ENCODE measurements at places on chromosomes 12 and 14.
A peak's percentile ranks its signal among the peaks of the same experiment; 100 is the strongest.

- DNase-seq: no peak
Observed at GRCh38 chr14:81981307-81981675, 447.6 kb upstream of the SEL1L start.

DNA sequence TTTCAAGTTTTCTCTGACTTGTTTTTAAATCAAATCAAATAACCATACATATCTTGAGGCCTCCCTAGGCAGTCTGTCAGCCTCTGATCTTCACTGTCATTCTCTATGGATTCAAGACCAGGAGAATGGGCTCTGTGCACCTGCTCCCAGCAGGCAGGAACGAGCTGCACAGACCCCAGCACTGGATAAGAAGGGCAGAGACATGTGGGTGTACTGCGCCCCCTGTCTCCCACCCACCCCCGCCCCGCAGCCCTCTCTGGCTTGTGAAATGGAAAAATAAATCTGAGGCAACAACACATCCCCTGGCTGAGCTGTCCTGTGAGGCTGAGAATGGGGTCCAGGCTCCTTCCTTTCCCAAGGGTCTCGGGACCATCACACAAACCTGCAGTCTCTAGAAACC is 26.3 kb downstream of the CLMN start:
- no peak for DNase-seq

DNA sequence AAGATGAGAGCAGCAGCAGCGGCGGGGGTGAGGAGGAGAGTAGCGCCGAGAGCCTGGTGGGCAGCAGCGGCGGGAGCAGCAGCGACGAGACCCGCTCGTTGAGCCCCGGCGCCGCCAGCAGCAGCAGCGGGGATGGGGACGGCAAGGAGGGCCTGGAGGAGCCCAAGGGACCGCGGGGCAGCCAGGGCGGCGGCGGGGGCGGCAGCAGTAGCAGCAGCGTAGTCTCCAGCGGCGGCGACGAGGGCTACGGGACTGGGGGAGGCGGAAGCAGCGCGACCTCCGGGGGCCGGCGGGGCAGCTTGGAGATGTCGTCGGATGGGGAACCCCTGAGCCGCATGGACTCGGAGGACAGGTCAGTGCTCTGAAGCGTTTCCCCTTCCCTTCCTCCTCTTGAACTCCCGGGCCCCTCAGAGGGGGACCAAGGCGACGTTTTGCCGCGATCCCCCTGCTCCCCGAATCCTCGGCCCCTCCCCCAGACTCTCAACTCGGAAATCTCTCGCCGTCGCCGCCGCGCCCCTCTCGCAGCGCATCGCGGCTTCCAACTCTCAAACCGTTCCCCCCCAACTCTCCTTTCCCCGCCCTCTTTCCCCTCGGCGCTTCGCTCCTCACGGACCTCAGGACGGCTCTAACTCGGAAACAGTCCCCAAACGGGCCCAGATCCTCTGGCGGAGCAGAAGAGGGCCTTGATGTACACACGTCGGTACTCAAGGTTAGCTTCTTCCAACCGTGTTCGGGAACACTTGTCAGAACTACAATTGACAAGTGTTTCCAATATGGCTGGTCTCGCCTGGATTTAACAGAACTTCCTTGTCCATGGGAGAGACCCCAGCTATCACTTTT is 947 bp downstream of the AEBP2 start:
- peak; percentile 66 for DNase-seq

- no peak for DNase-seq
Observed at GRCh38 chr14:77082356-77082755, 15.7 kb upstream of the CIPC start.

DNA sequence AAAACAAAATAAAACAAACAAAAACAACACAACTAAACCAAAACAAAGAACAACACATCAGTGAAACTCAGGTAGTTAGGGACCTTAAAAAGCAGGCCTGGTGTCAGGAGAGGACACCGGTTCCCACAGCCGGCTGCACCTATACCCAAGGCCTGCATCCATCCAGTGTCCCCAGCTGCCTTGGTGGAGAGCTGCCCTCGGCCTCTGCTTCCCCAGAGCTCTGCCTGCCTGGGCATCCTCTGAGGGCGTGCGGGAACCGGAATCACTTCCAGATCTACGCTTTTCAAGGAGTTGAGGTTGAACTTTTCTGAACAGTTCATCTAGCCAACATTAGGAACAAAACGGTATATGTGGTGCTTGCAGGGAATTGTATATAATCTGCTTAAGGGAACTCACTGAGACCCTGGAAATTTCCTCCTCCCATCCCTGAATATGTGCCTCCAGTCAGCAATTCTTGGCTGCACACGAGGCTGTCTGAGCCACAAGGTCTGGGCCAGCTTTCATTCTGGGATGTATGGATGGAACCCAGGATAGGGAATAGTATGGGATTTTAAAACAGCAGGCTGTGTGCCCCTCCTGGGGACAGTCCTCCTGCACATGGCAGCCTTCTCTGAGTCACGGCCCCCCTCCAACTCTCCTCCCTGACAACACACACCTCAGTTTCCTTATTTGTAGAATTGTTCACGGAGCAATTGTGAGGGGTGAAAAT is 319.0 kb upstream of the RTL1 start:
- no peak for DNase-seq

DNA sequence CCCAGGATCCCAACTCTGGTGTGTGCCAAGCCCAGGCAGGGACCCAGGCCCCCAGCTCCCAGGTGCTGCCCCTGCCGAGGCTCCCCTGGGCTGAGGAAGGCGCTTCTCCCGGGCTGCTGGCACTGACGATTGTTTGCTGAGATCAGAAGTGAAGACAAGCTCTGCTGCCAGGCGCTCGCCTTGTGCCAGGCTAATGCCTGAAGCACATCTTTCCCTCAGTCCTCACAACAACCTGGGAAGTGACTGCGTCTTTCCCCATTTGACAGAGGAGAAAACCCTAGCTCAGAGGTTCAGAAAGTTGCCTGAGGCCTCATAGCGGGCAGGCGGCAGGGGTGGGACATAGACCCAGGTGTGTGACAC is 36.8 kb downstream of the ANKRD9 start:
- DNase-seq: no peak

DNA sequence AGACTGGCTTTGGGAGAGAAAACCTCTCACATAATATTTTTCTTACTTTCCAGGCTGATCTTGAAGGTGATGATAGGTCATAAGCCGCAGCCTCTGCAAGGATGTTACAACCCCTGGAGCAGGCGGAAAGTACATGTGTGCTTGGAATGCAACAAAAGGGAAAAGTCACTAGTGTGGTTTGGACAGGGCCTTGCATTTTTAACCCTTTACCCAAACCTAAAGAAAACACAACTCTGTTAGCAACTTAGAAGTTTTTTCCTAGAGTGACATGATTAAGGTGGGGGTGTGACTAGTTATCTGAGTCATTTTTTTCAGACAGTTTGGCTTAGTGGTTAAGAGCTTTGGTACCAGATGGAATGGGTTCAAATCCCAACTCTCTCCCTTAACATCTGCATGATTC is 97.0 kb downstream of the TMEM30B start:
- no peak for DNase-seq

- DNase-seq: no peak
Observed at GRCh38 chr14:57961786-57962060, 95.8 kb upstream of the SLC35F4 start.

GRCh38 chr12:50185970-50186663 is 18.9 kb upstream of the CERS5 start:
- no peak for DNase-seq

- no peak for DNase-seq
Observed at GRCh38 chr12:113347892-113348291, 10.5 kb upstream of the PLBD2 start.

DNA sequence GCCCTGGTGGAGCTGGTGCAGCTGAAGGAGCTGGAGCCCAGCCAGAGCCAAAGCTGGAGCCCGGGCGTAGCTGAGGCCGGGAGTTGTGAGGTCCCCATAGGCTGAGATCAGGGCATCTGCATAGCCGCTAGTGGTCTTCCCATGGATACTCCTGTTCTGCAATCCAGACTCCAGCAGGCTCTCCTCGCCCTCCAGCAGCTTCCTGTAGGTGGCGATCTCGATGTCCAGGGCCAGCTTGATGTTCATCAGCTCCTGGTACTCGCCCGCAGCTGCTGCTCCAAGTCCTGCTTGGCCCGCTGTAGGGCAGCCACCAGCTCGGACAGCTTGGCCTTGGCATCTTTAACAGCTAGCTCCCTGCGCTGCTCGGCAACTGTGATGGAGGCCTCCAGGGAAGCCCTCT is 966.1 kb downstream of the FSCB start:
- DNase-seq: no peak

DNA sequence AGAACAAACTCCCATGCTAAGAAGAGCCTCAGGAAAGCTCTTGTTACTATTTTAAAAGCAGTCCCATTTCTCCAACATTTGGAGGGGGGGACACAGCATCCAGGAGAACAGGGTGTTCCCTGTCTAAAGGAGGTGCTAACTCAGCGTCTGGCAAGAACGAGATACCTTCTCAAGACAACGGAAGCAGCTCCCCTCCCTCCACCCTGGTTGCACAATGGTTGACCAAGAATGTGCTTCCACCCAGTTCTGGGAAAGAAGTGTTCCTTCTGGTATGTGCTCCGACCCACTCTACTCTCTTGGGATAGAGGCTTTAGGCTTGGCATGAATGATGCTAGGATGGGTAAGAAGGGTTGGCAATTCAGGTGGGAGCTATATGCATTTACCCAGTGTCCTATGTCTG is 1.5 kb upstream of the KRT6A start:
- no peak for DNase-seq

DNA sequence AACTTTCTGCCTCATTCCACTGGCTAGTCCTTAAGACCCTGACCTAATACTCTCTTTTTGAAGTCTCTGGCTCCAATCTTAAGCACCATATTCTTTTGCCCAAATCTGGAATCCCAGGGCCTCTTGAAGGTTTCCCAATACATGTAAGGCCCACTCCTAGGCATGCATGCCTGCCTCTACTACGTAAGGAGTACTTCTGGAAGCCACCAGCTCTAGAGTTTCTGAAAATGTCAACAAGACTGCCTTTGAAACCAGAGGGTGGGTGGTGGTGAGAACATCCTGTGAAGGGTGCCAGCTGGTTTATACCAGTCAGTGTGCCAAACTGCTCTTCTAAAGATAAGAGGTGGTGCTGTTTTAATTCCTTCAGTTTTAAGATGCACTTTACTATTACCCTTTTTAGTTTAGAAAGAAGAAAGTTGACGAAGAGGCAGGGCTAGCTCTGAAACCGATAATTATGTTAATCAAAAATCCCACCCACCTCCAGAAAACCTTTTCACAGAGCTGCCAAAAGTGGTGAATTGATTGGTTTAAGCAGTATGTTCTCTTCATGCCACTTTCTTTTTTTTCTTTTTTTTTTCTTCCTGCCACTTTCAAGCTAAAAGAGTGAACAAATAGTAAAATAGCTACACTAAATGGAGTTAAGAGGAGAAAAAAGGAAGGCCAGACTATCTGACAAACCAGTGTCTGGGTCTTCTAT is 8.7 kb upstream of the WDR89 start:
- peak; percentile 75 for DNase-seq

DNA sequence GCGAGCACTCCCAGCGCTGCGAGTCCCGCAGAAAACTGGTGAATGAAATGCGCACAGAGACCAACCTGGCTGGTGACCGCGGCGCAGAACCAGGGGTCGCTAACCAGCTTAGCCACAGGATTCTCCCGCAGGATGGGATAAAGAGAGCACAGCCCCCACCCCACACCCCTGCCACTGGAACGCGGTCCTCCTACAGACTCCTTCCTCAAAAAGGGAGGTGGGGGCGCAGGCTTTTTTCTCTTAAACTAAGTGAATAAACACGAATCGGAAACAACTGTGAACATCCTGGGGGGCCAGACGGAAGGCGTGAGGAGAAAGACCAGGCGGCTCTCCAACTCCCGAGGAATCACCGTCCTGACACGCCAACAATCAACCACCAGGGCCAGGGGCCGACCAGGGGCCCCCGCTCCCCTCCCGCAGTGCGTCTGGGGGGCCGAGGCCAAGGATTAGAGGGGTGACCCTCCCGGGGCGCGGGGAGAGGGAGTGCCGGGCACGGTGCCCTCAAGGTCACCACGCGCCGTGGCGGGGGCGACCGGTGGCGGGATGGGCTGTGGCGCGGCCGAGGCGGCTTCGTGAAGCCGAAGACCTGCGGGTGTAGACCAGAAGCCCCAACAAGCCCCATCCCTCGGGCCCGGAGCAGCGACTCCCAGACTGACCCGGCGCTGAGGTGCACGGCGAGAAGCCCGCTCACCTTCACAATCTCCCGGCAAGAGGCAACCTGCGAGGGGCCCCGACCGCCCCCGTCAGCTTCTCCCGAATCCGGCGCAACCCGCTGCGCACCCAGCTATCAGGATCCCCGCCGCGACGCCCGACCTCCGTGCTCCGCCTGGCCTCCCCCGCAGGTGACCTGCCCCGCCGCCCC is 704 bp downstream of the ATP2B1 start:
- peak; percentile 57 for DNase-seq

- no peak for DNase-seq
Observed at GRCh38 chr12:67534046-67534445, 114.5 kb upstream of the DYRK2 start.

- DNase-seq: no peak
Observed at GRCh38 chr12:105332925-105333324, 2.4 kb downstream of the C12orf75 start.

GRCh38 chr14:70254476-70254961 is 65.8 kb upstream of the SLC8A3 start:
- peak; percentile 25 for DNase-seq

DNA sequence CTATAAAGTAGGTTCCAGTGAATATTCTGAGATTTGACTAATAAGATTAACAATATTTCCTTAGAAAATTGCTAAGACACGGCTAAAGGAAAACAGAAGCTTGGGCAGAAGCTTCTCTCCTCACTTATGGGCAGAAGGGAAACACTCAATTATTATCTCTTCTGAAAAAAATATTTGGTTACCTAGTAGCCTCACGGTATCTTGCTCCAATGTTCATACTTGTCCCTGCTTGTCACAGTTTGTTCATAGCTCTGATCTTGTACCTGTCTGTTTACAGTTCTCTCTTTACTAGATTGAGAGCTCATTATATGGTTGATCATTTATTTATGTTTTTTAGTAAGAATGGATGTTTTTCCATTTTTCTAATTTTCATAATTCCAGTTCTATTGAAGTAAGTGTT is 458.0 kb upstream of the ATP2B1 start:
- no peak for DNase-seq

GRCh38 chr12:80710727-80711449 is 3.5 kb downstream of the MYF6 start:
- DNase-seq: no peak

DNA sequence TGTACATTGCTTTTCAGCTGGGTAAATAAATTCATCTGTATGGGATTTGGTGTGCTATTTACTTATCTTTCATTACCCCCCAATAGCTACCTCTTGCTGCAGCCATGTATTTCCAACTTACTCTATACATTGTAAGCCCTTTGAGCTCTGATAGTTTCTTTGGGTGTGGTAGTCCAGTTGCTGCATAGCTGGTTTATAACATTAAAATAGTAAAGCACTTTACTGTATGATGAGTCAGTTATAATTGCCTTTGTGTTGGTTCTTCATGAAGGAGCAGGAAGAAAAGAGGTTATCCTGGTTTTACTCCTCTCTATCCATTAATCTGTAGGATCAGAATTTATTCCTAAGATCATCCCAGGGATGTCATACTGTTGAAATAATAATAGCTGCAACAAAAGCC is 15.7 kb downstream of the TBC1D30 start:
- no peak for DNase-seq

GRCh38 chr12:53267306-53267998 is 647 bp upstream of the ESPL1 start:
- DNase-seq: peak; percentile 69

All from activated CD4-positive, alpha-beta memory T cell treated with anti-CD3 and anti-CD28 coated beads for 36 hours (primary cell).